Hindlimb muscle (tissue), 1 donor: ENCODE measurements at places on chromosomes 13 and 19.
A peak's percentile ranks its signal among the peaks of the same experiment; 100 is the strongest.

GRCh38 chr13:41304551-41304950 lies 6.5 kb upstream of the NAA16 start:
- no peak for DNase-seq

- DNase-seq = peak; percentile 69
Observed at GRCh38 chr19:45798995-45799517, 6.4 kb upstream of the DMWD start.

DNA sequence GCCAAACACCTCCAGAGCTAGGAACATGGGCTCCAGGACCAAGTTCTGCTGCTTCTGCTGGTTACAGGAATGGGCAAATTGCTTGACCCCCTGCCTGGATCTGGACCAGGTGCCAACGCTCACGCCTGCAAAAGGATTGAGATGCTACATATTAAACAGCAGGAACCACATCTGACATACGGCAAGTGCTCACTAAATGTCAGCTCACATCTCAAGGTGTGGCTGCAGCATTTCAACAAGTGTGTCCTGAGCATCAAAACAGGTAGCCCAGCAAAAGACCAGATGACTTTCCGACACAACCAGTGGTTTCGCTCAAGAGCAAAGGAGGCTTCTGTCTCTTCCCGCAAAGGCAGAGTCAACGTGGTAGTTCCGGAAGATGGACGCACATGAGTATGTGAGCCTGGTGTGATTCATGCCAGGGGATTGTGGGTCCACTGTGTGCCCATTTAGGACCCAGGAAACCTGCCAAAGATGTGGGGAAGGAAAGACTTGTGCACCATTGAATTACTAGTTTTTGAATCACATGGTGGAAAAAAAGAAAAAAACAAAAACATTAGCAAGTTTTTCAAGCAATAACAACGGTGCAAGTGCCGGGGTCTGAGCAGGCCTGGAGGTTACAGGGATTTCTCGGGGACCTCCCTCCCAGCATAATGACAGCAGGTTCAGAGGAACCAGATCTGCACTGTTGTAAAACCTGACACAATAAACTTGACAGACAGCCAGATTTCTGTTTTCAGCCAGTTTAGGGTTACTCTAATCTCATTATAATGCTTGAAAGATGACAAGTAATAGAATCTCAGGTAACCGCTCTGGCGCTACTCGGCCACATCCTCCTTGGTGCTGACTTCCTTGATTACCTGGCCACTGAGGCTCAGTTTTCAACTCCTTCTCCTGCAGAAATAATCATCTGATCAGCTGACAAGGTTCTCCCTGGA lies 77.9 kb downstream of the SOX1 start:
- no peak for DNase-seq

- DNase-seq = no peak
Observed at GRCh38 chr19:29519146-29519545, 6.6 kb upstream of the VSTM2B start.

- no peak for DNase-seq
Observed at GRCh38 chr19:40369797-40370196, 20.2 kb downstream of the HIPK4 start.

DNA sequence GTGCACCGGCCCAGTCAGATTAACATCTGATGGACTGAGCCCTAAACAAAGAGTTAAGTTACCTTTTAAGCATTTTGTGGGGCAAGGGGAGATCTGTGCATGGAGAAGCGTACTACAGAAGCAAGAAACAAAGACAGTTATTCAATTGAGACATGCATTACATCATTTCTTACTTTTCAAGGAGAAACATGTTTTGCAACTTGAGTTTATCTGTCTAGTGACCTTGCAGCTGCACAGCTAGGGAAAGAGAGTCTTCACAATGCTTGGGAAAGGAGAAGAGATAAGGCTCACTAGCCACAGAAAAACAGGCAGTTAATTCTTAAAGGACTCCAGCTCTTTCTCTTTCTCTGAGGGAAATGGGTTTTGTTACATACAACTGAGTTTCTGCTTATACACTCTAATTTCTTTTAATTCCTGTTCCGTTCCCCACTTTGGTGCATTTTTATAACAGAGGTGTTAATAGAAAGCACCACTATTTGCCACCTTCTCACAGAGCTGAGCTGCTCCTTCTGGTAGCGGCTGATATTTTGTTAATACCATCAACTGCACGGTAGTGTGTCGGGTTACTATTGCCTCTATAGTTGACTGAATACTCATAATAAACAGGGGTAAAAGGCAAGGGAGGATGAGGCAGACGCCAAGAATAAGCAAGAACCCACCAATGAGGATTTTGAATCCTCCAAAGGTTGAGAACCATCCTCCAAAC lies 55.9 kb downstream of the ZNF431 start:
- DNase-seq = no peak

GRCh38 chr19:703651-704446 lies 4.9 kb upstream of the PALM start:
- no peak for DNase-seq

DNA sequence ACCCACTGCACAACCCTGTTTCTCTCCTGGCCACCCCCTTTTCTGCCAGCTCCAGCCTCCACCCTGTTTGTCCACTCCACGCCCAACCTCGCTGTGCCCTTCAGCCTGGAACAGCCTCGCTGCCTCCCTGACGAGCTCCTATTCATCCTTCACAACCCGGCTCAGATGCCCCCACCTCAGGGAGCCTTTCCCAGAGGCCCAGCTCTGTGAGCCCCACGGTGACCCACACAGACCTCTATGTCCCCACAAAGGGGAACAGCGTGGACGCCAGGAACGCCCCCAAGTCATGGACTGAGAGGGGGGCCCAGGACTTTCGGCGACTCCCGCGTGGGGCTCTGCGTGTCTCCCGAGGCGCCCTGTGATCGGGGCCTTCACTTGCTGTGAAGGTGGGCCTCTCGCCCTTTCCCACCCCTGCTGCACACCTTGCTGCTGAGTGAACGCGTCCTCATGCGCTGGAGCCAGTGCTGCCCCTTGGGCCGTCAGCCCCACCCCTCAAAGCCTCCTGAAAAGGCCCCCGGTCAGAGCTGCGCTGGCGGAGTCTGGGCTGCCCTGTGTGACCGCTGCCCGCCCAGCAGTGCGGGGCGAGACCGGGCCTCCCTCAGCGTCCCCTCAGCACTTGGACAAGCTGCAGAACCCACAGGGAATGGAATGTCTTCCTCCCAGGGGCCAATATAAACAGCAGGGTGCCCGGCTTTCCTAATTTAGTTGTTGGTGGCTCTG lies 40.0 kb downstream of the ADPRHL1 start:
- DNase-seq = no peak

DNA sequence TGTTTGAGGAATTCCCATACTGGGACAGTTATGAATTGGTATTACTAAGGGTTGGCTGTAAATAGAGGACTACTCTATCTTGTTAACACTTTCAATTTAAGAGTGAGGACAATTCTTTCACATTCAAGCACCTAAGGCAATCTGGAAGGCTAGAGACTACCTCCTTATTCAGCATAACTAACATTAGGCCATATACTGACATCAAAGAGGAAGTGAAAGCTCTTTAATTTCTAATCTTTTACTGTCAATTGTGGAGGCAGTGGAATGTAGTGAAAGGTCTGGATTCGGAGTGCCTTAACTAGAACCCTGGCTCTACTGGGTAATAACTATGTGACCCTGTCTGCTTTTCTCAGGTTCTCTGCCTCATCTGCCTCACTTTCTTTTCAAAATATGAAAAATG lies 134.0 kb downstream of the UFM1 start:
- no peak for DNase-seq
